Ecto neural progenitor cell (in vitro differentiated cells): ENCODE measurements at places on chromosomes 5 and 9.

DNA sequence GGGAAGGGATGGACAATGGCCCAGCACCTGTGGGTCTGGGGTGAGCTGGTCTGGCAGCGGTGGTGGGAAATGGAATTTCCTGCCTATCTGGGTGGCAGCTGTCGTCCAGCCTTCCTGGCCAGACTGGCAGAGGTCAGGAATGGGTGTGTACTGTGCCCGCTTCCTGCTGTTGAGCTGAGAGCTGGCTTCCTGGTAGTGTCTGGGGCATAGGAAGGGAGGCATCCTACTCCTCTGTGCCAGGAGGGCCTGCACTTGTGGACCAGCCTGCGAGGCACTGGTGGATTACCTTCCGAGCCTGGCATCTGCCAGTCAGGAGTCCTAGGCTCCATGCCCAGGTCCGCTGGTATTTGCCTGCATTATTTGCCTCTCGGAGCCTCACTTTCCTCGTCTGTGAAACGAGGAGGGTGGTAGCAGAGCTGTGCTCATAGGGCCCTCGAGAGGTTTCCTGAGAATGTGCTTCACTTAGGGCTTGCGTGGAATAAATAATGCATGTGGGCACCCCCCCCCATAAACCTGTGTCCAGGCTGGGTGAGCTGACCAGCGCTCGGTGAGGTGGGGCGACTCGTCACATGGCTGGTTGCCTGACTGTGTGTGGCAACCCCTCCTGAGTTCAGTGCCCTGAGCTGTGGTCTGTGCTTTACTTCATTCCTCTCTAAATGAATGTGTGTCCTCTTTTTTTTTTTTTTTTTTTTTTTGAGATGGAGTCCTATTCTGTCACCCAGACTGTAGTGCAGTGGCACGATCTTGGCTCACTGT is 47.7 kb downstream of the HMCN2 start:
- no peak for DNase-seq

GRCh38 chr9:125763394-125763801 is 16.2 kb downstream of the PBX3 start:
- DNase-seq, result no peak

- no peak for DNase-seq
Measured at GRCh38 chr5:7565559-7565958, 169.6 kb downstream of the ADCY2 start.

- DNase-seq, result no peak
Measured at GRCh38 chr5:152118676-152119470, 194.2 kb upstream of the GLRA1 start.

DNA sequence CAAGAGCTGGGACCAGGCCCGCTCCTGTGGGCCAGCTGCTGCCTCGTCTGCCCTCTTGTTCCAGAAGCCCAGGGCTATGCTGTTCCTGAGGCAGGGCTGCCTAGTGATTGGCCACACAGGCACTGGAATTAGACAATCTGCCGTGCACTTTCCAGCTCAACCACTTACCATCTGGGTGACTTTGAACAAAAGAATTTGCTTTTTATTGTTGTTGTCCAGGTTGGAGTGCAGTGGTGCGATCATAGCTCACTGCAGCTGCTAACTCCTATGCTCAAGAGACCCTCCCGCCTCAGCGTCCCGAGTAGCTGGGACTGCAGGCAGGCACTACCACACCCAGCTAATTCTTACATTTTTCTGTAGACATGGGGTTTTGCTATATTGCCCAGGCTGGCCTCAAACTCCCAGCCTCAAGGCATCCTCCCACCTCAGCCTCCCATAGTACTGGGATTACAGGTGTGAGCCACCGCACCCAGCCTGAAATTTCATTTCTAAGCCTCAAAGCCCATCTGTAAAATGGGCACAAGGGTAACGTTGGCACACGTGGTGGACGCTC is 1.2 kb upstream of the NEK6 start:
- DNase-seq, result no peak

GRCh38 chr5:1913578-1913977 is 30.9 kb upstream of the IRX4 start:
- DNase-seq, result no peak

DNA sequence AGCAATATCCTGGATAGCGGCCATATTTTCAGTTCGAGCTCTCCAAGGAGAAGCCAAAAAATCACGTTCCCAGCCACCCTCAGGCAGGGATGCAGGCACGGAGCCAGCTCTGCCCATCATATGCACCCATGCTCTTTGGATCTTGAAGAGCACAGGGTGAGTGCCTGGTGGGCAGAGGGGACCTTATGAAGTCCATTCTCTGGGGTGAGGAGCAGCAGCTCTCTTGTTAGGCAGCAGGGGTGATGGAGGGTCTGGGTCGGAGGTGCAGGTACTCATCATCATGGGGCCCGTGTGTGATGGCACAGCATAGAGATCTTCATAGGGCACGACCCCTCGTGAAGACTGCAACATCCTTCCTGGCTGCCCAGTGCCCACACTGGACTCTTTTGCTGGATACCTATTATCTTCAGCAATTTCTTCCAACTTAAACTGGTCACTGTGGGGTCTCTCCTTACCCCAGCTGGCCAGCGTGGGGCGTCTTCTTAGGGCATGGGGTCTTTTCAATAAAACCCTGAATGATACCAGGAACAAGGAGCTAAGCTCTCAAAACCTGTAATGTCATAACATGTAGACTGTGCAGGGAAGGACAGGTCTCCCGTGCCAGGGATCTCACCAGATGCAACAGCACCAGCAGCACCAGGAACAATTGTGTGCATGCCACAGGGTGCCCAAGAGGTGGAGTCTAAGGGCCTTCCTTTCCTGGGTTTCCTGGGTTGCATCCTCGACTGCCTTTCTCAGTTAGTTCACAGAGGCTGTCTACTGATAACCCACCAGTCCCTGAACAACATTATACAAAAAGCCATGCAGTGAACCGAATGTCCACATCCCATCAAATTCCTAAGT is 165.0 kb downstream of the TENT4A start:
- DNase-seq, result no peak

DNA sequence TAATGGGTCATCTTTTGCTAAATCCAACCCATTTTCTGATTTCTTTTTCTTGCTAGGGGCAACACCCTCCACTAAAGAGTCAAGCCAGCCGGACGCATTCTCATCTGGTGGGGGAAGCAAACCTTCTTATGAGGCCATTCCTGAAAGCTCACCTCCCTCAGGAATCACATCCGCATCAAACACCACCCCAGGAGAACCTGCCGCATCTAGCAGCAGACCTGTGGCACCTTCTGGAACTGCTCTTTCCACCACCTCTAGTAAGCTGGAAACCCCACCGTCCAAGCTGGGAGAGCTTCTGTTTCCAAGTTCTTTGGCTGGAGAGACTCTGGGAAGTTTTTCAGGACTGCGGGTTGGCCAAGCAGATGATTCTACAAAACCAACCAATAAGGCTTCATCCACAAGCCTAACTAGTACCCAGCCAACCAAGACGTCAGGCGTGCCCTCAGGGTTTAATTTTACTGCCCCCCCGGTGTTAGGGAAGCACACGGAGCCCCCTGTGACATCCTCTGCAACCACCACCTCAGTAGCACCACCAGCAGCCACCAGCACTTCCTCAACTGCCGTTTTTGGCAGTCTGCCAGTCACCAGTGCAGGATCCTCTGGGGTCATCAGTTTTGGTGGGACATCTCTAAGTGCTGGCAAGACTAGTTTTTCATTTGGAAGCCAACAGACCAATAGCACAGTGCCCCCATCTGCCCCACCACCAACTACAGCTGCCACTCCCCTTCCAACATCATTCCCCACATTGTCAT is 72.0 kb downstream of the NUP214 start:
- no peak for DNase-seq

GRCh38 chr5:6710070-6710469 is 3.2 kb upstream of the TENT4A start:
- DNase-seq, result no peak

GRCh38 chr5:65803699-65804391 is 81.8 kb downstream of the NLN start:
- DNase-seq, result no peak

DNA sequence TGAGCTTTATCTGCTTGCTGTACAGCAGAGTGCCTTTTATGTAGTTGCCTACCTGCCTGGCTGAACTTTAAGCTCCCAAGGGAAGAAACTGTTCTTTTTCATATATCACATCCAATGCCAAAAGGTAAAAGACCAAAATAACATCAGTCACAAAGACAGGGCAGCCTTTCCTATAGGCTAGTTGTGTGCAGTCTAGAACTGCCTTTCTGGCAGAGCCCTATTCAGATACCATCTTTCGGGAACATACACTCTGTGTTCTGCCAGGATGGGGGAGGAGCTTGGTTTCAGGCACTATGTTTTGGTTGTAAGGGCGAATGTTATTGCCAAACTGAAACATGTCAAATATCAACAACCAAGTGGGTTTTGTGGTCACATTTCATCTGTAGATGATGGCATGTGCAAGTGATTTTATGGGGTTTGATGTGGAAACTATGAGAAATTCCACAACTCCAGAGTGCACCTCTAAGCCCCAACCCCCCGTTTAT is 314.5 kb downstream of the ADGRV1 start:
- no peak for DNase-seq
